ENCODE measurements at places on chromosomes 7 and 10.

DNA sequence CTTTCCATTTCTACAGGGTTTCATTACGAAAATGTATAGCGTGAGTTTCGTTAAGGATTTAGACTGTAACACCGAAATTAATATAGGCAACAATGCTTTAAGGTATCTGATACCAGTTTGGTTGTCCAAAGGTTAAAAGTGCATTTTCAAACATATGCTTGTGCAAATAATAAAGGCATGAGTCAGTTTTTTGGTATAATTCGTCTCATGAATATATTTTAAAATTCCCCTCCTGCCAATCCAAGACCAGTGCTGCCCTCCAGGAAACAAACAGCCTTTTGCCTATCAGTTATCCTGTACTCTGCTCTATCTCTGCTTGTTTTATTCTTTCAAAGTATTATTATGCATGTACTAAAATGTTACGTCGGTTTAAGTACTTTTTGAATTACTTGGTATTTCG is 2.0 kb downstream of the LCOR start:
- DNase-seq = no peak

GRCh38 chr7:36011588-36011965 is 141.5 kb upstream of the EEPD1 start:
- DNase-seq = no peak

DNA sequence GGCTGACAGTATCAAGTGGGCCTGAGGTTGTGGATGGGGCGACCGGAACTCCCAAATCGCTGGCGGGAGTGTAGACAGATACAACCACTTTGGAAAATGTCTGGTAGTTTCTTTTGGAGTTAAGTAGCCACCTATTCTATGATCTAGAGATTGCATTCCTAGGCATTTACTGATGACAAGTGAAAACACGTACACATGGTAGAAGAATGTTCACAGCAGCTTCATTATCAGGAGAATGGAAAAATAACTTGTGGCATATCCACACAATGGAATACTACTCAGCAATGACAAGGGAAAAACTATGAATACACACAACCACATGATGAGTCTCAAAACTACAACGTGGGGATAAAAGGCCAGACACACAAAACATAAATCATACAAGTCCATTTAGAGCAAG is 146.0 kb downstream of the MYOF start:
- DNase-seq = no peak

DNA sequence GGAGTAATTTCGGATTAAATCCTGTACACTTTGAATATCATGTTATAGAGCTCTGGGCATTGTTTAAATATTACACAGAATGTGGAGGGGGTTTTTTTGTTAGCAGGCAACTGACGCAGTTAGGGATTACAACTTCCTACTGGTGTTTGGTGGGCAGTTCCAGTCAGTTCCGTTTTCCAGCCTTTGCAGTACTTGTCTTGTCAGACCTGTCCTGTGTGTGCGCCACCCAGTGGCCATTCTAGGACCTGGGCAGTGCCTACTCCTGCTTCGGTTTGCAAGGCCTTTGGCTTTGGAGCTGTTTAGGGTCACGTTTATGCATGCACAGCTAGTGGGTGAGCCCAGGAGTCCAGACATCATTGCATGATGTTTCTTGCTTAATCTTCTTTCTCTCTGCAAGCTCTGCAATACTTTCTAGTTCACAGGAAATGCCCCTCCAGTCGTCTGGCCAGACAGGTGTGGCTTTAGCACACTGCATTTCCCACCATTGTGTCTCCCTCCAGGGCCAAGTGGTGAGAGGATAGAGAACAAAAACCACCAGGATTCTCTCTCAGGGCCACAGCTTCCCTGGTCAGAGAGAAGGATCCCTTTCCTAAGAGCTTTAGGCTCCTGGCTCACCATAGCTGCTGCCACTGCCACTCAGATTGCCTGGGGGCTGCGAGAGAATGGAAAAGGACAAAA is 96.5 kb upstream of the TARP start:
- DNase-seq = peak; percentile 72

DNA sequence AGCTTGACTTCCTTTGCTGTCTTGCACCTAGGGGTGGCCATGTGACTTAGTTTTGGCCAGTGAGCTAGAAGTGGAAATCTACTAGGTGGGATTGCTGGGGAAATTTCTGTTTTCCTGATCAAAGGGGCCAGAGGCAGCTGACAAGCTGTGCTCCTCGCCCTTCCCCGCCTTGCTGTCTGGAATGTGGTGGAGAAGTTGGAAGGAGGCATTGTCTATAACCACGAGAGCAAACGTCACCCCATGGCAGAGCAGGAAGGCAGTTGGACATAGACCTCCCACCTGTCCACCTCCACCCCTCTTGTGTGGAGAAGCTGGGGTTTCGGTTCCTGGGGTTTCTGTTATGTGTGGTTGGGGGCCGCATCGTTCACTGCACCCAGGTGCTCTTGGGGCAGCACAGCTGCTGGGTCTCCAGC is 7.3 kb downstream of the SFRP5 start:
- DNase-seq = no peak

GRCh38 chr10:14481752-14482151 is 151.0 kb upstream of the FRMD4A start:
- DNase-seq = no peak

DNA sequence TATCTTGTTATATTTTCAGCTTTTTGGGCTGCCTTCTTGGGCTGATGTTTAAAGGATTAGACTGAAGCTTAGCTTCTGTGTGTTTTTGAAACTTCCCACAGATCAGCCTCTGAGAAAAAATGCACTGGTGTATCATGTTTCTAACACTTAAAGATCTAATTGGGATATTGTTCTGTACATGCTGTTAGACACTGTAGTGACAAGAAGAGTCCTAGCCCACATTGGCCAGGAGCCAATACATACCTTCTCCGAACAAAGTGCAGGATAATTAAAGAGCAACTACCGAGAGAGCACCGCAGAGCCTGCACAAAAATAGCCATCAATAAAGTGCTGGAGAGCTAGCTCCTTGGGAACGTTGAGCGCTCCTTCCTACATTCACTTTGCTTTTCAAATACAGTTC is 289.4 kb upstream of the SP8 start:
- no peak for DNase-seq

DNA sequence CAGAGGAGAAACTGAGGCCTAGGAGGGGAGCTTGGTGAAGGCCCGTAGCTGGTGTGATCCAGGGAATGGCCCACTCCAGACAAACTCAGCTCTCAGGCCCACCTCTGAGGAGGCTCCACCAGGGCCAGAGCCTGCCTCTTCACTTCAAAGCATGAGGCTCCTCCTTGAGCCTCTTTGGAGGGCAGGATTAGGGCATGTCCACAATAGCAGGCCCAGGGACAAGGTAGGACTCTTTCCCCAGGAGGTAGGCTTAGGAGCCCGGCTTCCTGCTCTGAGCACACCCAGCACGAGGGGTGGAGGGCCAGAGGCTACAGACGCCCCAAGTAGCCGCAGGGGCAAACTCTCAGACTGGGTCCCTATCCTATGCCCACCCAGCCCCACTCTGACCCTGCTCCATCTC is 164.6 kb upstream of the ZMIZ1 start:
- no peak for DNase-seq

GRCh38 chr10:51288511-51288910 is 214.2 kb downstream of the PRKG1 start:
- DNase-seq = no peak

DNA sequence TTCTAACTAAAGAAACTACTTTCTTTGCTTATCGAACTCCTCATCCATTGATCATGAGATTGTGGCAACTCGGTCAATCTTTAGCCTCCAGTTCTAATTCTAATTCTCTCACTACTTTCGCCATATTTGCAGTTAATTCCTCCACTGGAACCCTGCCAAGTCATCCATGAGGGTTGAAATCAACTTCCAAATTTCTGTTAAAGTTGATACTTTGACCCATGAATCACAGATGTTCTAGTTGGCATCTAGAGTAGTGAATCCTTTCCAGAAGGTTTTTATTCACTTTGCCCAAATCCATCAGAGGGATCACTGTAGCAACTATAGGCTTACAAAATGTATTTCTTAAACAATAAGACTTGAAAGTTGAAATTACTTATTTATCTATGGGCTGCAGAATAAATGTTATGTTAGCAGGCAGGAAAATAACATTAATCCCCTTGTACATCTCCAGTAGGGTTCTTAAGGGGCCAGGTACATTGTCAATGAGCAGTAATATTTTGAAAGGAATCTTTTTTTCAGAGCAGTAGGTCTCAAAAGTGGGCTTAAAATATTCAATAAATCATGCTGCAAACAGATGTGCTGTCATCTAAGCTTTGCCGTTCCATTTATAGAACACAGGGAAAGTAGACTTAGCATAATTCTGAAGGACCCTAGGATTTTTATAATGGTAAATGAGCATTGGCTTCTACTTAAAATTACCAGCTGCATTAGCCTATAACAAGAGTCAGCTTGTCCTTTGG is 39.4 kb downstream of the CCDC71L start:
- DNase-seq = no peak

- DNase-seq = no peak
These were observed 41.1 kb downstream of the ABRAXAS2 start for GRCh38 chr10:124842721-124843120.

GRCh38 chr10:5537684-5538083 is 12.9 kb downstream of the CALML3 start:
- no peak for DNase-seq

DNA sequence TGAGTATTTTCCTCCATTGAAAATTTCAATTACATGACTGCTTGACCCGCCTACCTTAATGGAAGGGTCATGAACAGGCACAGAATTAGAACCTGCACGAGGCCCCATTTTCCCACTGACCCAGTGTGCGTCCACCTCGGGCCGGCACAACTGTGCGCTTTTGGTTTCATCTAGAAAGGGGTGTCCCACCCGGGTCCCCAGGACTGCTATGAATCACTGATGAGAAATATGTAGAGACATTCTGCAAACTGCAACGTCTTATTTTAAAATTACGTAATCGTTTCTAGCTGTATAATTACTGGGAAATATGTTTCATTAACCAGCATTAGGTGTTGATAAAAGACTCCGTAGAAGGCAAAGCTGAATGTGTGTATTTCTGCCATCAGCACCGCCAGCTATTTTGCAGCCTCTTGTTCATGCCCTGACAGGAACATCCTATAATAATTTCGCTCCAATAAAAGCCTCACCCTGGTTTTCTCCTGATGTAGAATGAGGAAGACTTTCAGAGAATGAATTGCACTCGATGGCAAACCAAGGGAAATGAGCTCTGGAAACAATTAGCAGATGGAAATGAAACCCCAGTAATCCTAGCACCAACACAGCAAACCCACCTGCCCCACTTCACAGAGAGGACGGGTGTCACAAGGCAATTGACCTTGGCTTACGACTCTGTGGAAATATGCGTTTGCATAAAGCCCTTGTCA is 562.1 kb downstream of the DNAJB6 start:
- DNase-seq = no peak

DNA sequence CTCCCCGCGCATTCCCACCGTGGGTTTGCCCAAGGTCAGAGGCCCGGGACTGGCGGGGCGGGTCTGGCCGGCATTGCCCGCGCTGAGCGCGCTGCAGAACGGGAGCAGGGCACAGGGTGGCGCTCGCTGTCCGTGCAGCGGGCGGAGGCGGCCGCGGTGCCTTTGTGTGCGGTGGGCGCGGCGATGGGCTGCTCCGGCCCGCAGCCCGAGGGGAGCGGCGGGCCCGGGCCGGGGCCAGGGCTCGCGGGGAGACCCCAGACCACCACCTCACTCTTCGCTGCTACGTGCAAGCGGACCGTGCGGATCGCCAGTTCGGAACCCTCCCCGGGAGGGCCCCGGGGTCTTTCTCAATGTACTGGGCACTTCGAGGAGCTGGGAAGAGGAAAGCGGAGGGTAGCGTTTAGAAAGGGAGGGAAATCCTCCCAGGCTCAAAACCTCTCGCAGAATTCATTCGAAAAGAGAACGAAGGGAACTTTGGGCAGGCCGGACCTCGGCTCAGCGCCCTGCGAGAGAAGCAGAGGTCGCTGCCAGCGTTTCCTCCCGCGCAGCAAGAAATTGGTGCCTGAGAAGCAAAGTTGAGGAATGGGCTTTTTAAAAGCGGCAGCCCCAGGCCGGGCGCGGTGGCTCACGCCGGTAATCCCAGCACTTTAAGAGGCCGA is 8.5 kb downstream of the SP8 start:
- DNase-seq = peak; percentile 6

DNA sequence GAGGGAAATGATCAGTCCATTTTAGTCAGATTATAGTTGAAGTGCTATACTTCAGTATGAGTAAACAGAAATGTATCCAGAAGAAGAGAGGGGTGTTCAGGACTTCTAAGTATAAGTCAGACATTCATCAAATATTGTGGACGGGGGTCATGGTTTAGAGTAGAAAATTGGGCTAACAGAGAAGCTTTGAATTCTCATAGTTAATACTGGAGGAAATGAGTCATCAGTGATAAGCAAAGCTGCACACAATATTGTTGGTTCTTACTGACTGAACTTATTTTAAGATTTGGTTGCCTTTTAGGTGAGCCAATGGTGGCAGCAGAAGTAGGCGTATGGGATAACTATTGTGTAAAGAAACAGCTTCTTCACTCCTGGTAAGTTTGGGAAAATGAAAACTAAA is 1.7 kb upstream of the SUMF2 start:
- DNase-seq = no peak

DNA sequence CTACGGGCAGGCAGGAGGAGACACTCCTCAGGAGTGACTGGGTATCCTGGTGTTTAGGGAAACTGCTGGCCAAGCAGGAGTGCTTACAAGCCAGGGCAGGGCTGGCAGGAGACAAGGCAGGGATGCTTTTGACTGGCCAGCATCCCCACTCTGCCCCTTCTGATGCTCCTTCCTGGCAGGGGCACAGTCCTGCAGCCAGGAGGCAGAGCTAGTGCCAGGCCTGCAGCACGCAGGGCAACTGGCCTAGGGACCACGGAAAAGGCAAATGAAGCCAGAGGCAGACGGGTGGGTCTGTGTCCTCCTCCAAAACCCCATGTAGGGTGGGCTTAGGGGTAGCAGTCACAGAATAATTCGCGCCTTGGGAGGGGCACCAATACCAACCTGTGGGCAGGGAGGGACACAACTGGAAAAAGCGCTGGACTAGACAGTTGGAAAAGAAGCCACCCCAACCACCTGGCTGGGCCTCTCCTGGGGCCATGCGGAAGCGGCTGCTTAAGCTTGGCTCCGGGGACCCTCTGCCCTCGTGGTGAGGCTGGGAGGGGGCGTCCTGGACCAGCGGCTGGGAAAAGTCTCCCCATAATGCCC is 4.8 kb downstream of the IMPDH1 start:
- no peak for DNase-seq

- no peak for DNase-seq
These were observed 107.7 kb upstream of the FZD1 start for GRCh38 chr7:91156316-91157185.

Measured in germinal center (tissue), 1 donor.